ENCODE measurements at places on chromosomes 2 and 18. TPM values are rescaled to one million over a fixed set of nuclear protein-coding genes. Genes with fewer than 3 reads are reported as not detected.

KANSL1L gene
- polyA plus RNA-seq: 2.8 TPM

FOSL2 gene
- polyA plus RNA-seq: 52.5 TPM

SPOPL gene
- 9.9 TPM for polyA plus RNA-seq

EVX2 gene
- polyA plus RNA-seq: not detected

- DNase-seq: no peak
Observed at GRCh38 chr2:11142330-11142729, 12.9 kb upstream of the SLC66A3 start.

- DNase-seq: no peak
Observed at GRCh38 chr2:236177967-236178889, 10.0 kb upstream of the GBX2 start.

DNA sequence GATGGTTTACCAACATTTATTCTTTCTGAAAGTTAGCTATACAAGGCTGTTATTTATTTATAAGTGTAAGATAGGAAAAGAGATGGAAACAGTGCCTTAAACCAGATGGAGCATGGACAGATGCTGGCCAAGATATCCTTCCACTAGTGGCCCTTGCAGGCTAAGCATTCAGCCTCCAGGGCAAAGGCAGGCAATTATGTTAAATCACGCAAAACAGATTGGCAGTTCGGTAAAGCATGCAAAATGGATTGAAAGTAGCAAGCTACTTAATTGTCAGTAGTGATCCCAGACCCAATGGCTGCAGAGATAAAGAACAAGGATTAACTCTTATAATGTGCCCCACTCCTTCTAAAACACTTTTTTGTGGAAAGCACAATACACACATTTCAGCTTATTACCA is 105.4 kb upstream of the MAP4K3 start:
- DNase-seq: no peak

DNA sequence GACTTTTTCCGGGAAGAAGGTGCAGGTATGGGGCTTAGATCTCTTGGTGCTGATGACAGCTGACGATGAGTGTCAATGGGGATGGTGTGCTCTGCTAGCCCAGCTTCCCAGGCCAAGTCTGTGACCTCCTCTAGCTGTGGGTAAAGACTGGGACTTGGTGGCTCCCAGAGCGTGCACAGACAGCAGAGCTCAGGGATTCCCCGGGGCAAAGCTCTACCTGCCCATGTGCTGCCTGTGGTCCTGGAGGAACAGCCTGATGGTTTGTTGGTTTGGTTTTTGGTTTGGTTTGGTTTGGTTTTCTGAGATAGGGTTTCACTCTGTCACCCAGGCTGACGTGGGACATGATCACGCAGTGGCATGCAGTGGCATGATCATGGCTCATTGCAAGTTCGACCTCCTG is 19.2 kb downstream of the ATP6V1B1 start:
- DNase-seq: no peak

DNA sequence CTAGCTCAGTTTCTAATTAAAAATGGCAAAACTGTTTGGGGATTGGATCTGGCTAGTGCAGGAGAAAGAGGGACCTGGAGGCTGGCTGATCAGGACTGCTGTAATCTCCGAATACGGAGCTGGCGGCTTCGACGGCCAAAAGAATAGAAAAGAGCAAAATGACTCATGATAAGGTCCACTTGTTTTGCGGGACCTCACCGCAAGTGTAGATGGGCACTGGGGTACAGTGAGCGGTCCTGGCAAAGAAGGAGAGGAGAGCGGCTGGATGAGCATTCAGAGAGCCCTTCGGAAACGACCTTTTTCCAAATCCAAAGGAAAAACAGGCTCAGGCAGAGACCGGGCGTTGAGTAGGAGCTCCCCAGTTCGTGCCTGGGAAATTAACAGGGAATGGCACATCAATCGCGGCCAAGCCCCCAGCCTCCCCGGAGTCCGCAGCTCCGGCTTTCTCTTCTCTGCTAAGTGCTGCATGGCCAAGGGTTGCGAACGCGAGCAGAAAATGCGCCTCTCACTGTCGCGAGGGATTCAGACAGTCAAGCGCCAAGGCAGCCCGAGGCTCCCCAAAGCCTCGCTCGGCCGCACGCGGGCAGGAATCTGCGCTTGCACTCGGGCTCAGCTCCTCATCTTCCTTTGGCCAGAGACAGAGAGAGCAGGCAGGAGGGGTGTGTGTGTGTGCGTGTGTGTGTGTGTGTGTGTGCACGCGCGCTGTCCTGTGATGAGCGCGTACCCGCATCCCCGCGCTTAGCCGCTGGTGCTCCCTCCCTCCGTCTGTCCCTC is 1.8 kb downstream of the DCC start:
- no peak for DNase-seq

DNA sequence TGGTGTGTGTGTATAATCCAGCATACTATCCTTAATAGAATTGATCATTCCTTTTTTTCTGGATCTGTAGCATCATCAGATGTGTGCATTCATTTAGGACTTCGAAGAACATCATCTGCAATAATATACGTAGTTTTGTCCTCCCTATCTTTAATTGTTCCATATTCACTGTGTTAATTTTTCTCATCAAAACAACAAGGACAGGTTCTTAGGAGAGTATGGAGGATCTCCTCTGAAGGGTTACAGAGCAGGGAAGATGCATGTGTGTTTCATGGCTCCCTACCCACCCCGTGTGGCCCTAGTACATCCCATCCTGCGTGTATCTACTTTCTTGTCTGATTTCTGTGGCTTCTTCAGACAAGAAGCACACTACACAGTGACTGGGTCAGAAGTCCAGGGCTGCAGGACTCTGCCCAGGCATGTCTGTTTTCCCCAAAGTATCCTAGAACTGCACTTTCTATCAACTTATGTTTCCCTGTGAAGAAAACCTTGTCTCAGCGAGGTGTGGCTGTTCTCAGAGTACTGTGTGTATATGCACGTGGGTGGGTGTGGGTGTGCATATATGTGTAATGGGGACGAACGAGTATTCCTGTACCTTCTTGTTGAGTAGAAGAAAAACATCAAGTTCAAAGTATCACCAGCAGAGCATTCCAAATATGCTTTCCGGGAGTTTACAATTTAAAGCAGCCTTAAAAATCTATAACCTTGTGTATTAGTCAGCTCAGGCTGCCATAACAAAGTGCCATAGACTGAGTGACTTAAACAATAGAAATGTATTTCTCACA is 220.4 kb upstream of the FOSL2 start:
- DNase-seq: no peak

DNA sequence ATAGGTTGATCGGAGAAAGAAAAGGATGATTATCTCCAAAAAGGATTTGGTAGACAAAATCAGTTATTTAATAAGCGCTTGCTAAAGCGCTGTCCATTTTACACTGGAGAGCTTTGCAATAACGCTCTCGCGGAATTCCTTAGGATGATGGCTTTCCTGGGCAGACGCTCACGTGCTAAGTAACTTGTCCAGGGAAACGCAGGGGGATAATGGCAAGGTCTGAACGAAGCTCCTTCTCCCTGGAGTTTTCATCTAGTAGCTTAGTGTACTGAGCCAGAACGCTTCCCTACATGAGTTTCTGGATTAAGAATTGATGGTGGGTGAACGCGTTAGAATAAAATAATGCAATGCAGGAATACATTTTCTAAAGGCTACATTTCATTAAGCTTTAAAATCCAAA is 739.5 kb upstream of the SALL3 start:
- DNase-seq: no peak

DNA sequence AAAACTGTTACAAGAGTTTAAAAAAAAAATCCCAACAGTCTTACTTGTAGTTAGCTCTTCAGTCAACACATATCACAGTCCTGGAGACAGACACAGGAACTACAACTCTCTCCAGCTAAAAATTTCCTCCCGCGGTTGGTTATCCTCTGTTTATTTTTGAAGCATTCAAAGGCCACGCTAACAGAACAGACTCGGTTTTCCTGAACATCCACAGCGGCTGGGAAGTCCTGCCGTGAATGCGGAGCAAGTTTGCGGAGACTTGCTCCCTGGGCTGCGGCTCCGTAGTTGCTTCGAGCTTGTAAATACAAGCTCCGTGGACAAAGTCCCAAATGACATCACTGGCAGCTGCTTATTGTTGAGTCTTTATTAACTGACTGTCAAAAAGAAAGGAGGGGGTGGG is at the start of gene NCKAP5:
Gene NCKAP5, minus strand, starts transcription at position 292 of the 400 bp plus-strand sequence. CDS start 50,937 bp downstream, outside the sequence.
- no peak for DNase-seq

- DNase-seq: no peak
Observed at GRCh38 chr2:10574911-10575310, 114.9 kb downstream of the NOL10 start.

CCDC74B gene
- 2.7 TPM for polyA plus RNA-seq

- DNase-seq: no peak
Observed at GRCh38 chr2:71934595-71935261, 212.9 kb downstream of the CYP26B1 start.

DNA sequence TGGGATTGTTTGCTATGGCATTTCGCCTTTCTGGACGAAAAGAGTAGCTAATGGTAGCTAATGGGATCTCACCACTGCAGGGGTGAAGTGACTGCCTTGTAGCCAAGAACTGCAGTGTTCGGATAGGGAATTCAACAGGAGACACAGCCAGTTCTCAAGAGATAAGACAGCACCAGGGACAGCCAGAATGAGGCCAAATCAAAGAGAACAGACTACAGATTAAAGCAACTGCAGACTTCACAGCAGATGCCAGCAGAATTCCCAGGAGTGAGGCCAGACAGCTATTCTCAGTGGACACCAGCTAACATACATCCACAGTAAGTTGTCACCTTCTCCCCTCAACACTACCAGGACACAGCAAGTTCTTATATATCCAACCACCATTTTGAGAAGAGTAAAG is 124.0 kb downstream of the PLA2R1 start:
- no peak for DNase-seq

GPR39 gene
- polyA plus RNA-seq: 1.9 TPM

CCDC102B gene
- 2.8 TPM for polyA plus RNA-seq

DNA sequence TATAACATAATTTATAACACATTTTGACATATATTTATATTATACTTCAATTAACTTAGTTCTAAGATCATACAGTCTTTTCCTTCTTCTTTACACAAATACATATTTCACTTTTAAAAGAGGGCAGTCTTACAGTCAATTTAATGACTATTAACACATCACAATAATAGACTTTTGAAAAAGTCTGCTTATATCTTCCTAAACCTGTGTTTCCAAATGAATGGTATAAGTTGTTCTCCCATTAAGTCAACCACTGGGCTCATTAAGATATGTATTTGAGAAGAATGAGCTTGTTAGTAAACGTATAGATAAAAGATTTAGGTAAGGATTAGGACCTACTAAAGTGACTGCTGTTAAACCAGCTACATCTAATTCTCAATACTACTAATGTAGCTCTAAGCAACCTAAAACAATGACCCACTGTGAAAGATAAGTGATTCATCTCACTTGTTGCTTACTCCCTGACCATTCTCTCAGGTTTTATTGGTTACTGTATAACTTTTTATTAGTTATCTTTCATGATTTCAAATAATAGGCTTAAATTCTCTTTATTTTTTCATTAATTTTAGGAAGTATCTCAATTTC is 27.0 kb downstream of the SLC40A1 start:
- no peak for DNase-seq

DNA sequence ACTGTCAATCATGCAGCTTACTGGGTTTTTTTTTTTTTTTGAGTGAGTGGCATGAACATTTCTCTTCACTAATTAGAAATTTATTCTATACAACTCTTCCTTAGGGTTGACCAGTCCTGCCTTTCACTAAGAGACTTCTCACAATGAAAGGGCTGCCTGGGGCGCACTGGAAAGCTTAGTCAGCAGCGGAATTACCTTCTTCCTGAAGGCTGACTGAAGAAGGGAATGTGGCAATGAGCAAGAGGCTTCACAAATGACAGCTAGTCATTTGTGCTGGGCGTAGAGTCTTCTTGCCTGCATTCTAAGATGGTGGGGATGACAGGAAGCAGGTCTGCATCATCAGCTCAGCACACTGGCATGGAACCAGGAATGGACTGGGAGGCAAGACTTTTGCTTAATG is 15.6 kb upstream of the SCN3A start:
- no peak for DNase-seq

- DNase-seq: no peak
Observed at GRCh38 chr2:74415762-74416395, 5.5 kb downstream of the C2orf81 start.

GRCh38 chr18:48393170-48393569 is 16.0 kb downstream of the ZBTB7C start:
- DNase-seq: no peak

CYTIP gene
- polyA plus RNA-seq: not detected

INO80D gene
- polyA plus RNA-seq: 3.6 TPM

COX5B gene
- polyA plus RNA-seq: 339 TPM

ANKRD23 gene
- polyA plus RNA-seq: 1.4 TPM

DNA sequence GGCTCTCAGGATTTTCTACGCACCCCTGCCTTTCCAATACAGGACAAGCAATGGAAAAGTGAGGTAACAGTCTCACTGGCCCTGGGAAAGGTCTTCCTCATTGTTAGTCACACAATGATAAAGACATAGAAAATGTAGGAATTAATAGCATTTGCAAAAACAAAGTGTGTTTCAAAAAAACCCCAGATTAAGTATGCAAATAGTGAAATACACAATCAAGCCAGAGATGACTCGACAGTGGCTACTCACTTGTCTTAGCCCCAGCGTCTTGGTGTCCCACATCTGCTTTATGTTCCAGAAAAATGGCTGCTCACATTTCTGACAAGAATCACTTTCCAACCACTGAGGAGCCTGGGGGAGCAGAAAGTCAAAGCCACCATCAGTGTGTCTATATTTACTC is 47.0 kb upstream of the AP1S3 start:
- DNase-seq: no peak

NEB gene
- under 0.01 TPM for polyA plus RNA-seq

GRCh38 chr2:37654932-37655841 is 16.3 kb downstream of the CDC42EP3 start:
- no peak for DNase-seq

DNA sequence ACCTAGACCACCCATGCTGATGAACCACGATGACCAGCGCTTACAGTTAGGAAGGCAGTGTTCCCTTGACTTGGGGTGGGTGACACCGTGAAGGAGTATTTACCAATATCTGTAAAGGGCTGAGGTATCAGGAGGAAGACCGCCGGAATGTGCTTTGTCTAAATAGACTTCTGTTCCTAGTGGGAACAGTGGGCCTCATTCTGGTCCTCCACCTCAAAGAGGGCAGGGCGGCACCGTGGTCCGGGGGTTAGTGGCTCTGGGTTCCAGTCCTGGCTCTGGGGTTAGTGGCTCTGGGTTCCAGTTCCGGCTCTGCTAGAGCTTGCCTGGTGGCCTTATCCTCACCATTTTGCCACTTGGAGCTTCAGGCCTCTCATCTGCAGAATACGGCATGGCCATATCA is 91.6 kb upstream of the SMAD2 start:
- no peak for DNase-seq

- no peak for DNase-seq
Observed at GRCh38 chr18:57116598-57117132, 30.2 kb upstream of the BOD1L2 start.

POTEC gene
- not detected for polyA plus RNA-seq

IGFBP5 gene
- 1,060 TPM for polyA plus RNA-seq

GRCh38 chr2:86336675-86337243 is 667 bp downstream of the REEP1 start:
- no peak for DNase-seq

CGREF1 gene
- 4.8 TPM for polyA plus RNA-seq

REG3A gene
- polyA plus RNA-seq: not detected

DNA sequence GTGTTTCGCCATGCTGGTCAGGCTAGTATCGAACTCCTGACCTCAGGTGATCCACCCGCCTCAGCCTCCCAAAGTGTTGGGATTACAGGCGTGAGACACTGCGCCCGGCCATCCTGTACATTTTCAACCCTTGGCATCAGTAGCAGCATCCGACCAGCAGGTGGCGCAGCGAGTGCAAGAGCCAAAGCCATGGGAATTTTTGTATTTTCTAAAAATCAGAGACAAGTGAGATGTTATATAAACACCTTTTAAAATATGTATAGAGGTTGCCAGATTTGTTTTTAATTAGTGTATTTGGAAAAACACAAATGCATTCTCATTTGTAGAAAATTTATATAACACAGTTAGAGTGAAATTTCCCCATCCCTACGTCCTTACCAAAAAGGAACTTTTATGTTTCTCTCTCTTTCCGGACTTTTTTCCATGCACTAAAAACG is 36.8 kb downstream of the MOGAT1 start:
- no peak for DNase-seq

Measured in BJ (cell line).